ENCODE measurements at places on chromosomes 3 and 15. TPM values are rescaled to one million over a fixed set of nuclear protein-coding genes. Genes with fewer than 3 reads are reported as not detected.

LRRC2 gene
- 0.09 TPM for total RNA-seq

SI gene
- not detected for total RNA-seq

MYLK gene
- 7.3 TPM for total RNA-seq

KCNMB3 gene
- total RNA-seq, result 0.26 TPM

ATP10A gene
- total RNA-seq, result 20.8 TPM

DAPK2 gene
- total RNA-seq, result 3.0 TPM

GOLGA8J gene
- not detected for total RNA-seq

DNAH1 gene
- total RNA-seq, result 1.2 TPM

ANKDD1A gene
- total RNA-seq, result 11.7 TPM

SLC6A11 gene
- total RNA-seq, result not detected

ARPP21 gene
- not detected for total RNA-seq

DUOXA2 gene
- not detected for total RNA-seq

ERC2 gene
- total RNA-seq, result not detected

Measured in pericardium fibroblast (primary cell).